ENCODE measurements at places on chromosomes 11 and 22.

- DNase-seq = no peak
These were observed 75.9 kb upstream of the ARFGAP3 start for GRCh38 chr22:42932857-42933484.

- no peak for DNase-seq
These were observed 25.1 kb downstream of the ARL14EP start for GRCh38 chr11:30348035-30348434.

DNA sequence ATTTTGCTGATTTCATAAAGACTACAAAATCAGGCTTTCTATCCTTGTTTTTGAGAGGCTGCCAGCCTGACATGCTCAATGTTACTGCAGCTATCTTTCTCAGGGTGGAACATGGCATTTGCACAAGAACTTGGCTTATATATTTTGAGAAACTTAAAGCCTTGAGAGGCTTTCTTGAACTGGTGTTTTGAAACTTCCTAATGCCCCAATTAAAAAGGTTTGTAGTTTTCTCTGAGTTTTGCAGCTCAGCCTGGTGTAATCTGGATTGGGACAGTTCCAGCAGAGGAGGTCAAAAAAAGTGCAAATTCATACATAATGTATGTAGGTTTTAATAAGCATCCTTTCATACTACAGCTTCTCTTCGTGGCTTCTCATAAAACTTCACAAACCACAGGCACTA, 223.4 kb downstream of the FAM76B start:
- DNase-seq = no peak

- no peak for DNase-seq
These were observed 63.4 kb downstream of the SMIM38 start for GRCh38 chr11:69218946-69219720.

- peak; percentile 87 for DNase-seq
These were observed at the start of gene MAPK8IP1 for GRCh38 chr11:45885274-45885920. TSS of gene MAPK8IP1 (plus strand) at chr11:45885651. CDS start at chr11:45885821, 170 bp downstream.

DNA sequence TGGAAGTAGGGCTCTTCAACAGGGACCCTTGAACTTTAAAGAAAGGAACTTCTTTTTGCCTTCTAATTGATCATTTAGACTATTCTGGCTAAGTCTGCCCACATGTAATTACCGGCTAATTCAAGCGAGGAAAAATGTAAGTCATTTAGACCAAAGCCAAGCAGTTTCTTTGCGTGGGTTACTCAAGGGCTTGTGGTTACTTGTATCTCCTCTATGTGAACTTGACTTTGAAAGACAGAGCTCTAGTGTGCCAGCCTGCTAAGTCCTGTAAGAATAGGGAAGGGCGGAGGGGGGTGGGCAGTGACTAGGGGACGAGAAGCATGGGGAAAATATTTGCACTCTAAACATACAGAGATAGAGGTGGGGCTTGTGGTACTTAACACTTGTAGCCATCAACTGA, 145.2 kb upstream of the TEAD1 start:
- no peak for DNase-seq

GRCh38 chr22:43881091-43882061, 10.4 kb downstream of the PNPLA5 start:
- no peak for DNase-seq

DNA sequence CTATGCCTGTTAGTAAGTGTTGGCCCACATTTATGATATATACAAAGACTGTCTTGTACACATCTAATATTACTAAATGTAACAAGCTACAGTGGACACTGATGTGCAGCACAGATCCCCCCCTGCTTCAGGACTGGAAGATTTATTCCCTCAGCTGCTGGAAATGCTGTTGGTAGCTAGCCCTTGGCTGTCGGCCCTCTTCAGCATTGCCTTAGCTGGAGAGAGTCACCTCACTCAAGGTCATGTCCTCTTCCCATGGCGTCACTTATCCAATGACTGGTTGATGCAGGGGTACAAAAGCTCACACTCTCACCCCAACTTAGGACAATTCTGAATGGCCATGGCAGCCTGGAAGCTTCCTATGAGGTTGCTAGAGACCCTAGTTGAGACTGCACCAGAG, 312.7 kb downstream of the SOX6 start:
- no peak for DNase-seq

GRCh38 chr11:7901319-7901854, 29.7 kb downstream of the OR10A6 start:
- DNase-seq = no peak

DNA sequence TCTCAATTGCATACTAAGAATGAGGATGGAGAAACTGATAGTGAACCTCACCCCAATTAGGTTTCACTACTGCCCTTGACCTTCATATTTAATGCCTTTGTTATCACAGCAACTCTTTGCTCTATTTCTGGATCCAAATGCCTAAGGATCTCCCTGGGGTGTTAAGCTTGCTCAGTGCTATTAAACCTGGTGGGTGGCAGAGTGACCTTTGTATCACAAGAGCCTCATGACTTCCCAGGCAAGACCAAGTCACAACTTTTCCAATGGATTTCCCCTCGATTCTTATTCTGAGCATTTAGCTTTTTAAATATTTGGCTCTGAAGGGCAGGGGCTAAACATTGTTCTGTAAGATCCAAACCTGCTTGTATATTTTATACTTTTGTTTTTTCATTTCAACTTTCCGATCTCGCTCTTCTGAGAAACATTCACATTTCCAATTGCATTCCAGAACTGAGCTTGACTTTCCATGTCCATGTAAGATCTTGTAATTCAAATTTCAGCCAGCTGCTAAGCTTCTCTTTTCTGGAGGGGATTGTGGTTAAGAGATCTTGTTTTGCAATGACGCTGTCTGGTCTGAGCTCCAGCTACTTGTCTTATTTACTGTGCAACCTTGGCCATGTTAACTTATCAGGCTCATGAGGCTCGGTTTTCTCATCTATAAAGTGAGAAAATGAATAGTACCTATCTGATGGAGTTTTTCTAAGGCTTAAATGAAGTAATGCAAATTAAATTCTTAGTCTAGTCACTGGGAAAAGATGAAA, 6.4 kb upstream of the EHF start:
- DNase-seq = no peak

GRCh38 chr11:67006029-67006884, 16.7 kb upstream of the SYT12 start:
- no peak for DNase-seq

GRCh38 chr22:30347255-30347892, 9.3 kb downstream of the SF3A1 start:
- DNase-seq = no peak

DNA sequence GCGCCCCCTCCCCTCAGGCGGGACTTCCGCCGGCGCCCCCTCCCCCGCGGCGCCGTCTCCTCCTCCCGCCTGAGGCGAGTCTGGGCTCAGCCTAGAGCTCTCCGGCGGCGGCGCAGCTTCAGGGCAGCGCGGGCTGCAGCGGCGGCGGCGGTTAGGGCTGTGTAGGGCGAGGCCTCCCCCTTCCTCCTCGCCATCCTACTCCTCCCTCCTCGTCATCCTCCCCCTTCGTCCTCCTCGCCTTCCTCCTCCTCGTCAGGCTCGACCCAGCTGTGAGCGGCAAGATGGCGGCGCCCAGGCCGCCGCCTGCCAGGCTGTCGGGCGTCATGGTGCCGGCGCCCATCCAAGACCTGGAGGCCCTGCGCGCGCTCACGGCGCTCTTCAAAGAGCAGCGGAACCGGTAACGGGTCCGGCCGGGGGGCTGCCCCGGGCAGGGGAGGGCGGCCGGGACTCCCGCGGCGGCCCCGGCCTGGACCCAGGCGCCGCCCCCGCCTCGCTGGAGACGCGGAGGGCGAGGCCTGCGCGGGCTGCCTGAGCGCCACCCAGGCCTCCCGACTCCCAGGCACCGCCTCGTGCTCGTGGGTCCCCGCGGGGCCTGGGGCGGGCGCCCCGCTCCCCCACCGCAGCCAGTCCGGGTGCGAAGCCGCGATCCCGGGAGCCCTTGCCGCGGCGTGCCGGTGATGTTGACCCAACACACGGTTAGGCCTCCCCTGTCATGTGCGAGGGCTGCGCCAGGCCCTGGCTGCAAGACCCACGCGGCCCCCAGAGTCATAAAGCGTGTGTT, at the start of gene ATXN10:
TSS of gene ATXN10 (plus strand) at position 52 of the 781 bp plus-strand sequence. CDS start at position 282, 230 bp downstream.
- DNase-seq = peak; percentile 76

DNA sequence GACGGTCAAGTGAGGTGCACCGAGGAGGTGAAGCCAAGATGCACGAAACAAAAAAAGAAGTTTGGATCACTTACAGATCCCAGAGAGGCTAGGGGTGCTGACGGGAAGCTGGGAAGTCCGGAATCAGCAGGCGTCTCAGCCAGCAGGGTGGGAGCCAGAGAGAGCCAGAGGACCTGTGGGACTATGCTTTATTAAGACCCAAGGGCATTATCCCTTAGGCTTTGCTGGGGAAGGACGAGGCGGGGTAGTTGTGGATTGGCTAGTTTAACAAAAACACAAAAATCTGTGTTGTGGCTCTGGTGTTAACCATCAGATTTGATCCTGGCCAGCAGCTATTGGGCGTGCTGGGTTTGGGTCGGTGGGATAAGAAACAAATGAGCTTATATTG, 427.1 kb downstream of the DYNC2H1 start:
- no peak for DNase-seq

DNA sequence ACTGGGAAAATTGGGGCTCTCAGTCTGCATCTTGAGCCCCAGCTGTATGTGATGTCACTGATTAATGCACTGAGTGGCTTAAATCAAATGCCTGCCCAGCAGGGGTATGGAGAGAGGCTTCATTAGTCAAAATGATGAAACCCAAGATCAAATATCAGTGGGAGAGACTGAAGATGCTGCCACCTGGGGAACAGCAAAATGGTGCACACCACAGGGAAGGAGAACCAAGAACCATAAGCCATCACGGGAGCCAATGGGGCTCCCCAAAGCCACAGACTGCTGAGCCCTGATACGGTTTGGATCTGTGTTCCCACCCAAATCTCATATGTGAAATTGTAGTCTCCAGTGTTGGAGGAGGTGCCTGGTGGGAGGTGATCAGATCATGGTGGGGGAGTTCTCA, 85.6 kb downstream of the CTTN start:
- peak; percentile 71 for DNase-seq

GRCh38 chr22:38471237-38471636, 3.3 kb downstream of the KDELR3 start:
- no peak for DNase-seq

- peak; percentile 58 for DNase-seq
These were observed 26.9 kb downstream of the SNAP29 start for GRCh38 chr22:20885557-20886323.

- DNase-seq = no peak
These were observed 377.2 kb downstream of the MN1 start for GRCh38 chr22:27424319-27424718.

DNA sequence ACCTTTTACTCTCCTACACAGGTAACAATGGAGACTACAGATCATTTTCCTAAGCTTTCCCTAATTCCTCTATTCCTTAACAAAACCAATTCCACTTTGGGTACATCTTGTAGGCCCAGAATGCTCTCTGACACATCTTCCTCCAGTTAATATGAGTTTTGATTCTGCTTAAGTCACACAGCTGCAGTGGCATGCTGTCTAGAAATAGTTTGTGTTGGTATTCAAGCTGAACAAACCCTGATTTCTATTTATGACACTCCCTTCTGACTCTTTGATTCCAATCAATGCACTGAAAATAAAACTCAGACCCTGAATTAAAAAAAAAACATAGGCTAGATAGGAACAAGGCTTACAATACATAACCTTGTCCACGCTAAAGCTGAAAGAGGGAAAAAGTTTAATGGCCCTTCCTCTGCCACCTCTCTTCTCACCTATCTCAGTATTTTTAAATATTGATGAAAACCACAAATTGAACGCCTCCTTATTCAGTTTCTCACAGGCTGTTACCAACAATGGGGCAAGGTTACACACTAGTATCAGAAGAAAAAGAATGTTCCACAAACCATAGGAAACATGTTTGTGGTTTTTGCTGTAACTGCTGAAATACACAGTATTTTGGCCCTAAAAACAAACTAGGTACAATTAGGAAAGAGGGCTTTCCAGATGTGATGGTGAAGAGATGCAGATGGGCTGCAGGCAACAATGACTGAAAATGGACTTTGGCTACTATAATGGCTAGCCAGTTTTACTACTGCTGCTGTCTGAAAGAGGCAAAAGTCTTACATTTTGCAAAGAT, 35.7 kb upstream of the GAB2 start:
- no peak for DNase-seq

- no peak for DNase-seq
These were observed 31.6 kb upstream of the KCNQ1OT1 start for GRCh38 chr11:2731130-2732125.

DNA sequence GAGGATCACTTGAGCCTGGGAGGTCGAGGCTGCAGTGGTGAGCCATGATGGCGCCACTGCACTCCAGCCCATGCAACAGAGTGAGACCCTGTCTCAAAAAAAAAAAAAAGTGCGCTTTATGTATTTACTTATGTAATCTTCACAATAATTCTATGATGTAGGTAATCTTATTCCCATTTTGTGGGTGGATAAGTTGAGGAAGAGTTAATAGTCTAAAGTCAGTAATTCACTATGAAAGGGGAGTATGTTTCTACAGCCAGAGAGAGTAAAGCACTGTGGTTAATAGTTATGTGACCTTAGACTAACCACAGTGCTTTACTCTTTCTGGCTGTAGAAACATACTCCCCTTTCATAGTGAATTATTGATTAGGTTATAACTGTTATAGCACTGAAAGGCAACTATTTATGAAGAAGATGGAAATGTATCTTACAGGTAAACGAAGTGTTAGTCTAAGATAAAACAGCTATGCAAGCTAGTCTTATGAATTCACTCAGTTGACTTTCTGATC, 11.9 kb downstream of the CTR9 start:
- DNase-seq = no peak

DNA sequence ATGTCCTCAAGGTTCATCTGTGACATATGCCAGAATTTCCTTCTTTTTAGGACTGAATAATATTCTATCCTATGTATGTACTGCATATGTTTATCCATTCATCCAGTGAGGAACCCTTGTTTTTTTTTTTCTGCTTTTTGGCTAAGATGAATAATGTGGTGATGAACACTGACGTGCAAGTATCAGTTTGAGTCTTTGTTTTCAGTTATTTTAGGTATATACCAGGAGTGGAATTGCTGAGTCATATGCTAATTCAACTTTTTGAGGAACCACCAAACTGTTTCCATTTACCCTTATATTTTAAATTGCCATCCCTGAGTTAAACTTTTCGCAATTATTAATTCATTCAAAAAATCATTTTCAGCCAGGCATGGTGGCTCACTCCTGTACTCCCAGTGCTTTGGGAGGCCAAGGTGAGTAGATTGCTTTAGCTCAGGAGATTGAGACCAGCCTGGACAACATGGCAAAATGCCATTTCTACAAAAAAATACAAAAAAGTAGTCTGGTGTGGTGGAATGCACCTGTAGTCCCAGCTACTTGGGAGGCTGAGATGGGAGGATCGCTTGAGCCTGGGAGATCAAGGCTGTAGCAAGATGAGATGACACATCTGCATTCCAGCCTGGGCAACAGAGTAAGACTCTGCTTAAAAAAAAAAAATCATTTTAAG, 64.2 kb downstream of the MICAL2 start:
- no peak for DNase-seq

GRCh38 chr22:32864596-32864995, 63.1 kb downstream of the TIMP3 start:
- no peak for DNase-seq

- DNase-seq = peak; percentile 8
These were observed 1.8 kb downstream of the ADSL start for GRCh38 chr22:40348025-40348658.

DNA sequence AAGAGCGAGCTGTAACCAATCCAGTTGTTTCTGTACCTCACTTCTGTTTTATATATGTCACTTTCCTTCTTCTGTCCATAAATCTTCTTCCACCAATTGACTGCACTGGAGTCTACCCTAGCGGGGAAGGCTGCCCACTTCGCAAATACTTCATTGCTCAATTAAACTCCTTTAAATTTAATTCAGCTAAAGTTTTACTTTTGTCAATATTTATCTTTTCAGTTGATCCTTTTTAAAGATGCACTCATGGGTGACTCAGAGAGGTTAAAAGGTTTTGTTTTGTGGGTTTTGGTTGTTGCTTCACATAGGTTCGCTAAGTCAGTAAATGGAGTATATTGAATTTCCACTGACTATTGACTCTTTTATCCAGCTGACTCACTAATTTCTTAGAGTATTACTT, 597.2 kb downstream of the DLG2 start:
- DNase-seq = no peak
